ENCODE measurements at places on chromosomes 11 and 22.
A peak's percentile ranks its signal among the peaks of the same experiment; 100 is the strongest.

- peak; percentile 82 for DNase-seq
These were observed 37.8 kb upstream of the NAV2 start for GRCh38 chr11:19674836-19675235.

- DNase-seq = peak; percentile 10
These were observed 129.1 kb downstream of the DCDC1 start for GRCh38 chr11:31240340-31240904.

DNA sequence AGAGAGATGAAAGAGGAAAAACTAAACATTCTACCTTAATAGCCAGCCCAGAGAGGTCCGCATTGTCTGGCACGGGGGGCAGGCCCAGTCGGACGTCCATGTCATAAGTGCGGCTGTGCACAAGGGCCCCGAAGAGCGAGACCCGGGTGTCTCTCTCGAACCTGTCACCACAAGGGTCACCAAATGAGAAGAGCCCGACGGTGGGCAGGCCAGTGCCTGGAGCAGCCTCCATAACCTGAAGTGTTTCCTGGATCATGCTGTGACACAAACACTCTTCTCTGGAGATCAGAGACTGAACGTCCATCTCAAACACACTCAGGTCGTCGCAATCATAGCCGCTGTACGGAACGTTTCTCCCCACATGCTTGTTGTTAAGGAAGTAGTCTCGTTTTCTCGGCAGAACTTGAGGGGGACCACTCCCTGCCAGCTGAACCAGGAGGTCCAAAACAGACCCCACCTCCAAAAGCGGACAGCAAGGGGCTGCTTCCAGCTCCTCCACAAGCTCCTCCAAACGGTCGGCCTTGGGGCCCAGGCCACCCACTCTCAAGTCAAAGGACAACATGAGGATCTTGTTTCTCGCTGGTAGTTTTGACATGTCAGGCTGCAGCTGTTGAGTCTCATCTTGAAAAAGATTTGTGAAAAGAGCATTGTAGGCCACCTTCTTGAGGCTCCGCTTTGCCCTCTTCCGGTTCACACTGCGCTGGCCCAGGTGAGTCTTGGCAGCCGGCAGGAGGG lies 971 bp downstream of the TUBGCP6 start:
- DNase-seq = no peak

DNA sequence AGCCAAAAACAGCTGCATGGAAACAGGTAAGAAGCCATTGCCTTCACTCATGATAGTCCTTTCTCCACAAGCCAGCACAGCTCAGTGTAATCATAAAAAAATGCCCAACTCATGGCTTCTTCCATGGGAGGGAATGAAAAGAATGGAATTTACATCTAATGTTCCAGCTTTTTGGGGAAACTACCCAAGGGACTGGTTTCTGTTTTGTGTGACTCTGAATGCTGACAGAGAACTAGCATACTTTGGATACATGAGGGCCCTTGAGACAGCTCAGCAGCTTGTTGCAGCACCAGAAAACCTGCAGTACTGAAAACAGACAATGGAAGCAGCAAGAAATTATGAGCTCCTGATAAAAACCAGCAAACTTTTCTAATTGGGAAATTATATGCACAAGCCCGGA lies 24.2 kb upstream of the HORMAD2 start:
- DNase-seq = no peak

DNA sequence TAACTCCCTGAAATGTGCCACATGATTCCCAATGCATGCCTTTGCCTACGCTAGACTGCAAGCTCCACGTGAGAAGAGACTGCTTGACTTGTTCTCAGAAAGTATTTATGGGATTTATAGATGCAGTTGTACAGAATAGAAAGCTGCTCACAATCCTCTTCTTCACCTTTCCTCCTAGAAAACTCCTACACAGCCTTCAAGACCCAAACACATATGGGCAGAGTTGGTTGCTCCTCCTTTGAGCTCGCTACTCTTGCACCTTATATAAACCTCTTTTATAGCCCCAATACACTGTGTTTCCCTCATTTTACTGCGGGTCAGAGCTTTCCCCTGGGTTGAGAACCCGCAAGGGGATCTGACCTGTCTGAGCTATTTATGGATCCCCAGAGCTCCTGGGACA lies 16.4 kb downstream of the C1QTNF6 start:
- DNase-seq = no peak

DNA sequence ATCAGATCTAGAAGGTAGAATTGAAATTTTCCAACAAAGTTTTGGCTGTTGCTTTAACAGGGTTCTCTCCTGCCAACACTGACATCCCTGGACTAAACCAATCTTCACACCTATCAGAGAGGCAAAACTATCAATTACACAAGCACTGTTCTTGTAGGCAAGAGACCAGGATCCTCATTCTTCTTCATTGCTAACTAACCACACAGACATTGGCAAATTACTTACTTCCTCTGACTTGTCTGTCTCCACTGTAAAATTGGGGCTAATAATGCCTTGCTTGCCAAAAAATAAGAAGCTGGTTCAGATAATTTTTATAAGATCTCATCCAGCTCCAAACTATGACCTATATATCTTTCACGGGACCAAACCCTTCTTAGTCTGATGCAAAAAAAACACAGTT lies 93.8 kb upstream of the DDI1 start:
- peak; percentile 64 for DNase-seq

GRCh38 chr22:46070803-46071450 lies 79.4 kb upstream of the PPARA start:
- peak; percentile 35 for DNase-seq

DNA sequence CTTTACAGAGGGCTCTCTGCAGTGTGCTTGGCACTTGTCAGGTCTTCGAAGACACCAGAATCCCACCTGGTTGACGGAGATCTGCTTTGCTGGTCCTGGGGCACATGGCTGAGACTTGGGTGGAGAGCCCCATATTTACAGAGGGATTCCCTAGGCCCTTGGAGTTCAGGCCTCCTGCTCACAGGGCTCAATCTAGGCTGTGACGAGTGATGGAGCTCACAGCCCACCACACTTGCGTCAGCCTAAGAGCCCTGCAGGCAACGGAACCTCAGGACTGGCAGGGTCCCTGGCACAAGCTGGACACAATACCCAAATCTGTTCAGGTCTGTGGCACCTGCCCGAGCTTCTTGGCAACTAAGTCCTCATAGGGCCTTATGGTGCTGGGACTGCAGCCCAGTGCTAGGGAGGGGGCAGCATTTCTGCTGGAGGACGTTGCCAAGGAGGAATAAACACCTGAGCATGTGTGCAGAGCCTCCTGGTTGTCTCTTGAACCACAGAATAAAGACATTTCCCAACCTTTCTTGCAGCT lies 59.1 kb downstream of the KCNC1 start:
- DNase-seq = no peak

- peak; percentile 62 for DNase-seq
These were observed 10.7 kb downstream of the DSCAML1 start for GRCh38 chr11:117786135-117786870.

DNA sequence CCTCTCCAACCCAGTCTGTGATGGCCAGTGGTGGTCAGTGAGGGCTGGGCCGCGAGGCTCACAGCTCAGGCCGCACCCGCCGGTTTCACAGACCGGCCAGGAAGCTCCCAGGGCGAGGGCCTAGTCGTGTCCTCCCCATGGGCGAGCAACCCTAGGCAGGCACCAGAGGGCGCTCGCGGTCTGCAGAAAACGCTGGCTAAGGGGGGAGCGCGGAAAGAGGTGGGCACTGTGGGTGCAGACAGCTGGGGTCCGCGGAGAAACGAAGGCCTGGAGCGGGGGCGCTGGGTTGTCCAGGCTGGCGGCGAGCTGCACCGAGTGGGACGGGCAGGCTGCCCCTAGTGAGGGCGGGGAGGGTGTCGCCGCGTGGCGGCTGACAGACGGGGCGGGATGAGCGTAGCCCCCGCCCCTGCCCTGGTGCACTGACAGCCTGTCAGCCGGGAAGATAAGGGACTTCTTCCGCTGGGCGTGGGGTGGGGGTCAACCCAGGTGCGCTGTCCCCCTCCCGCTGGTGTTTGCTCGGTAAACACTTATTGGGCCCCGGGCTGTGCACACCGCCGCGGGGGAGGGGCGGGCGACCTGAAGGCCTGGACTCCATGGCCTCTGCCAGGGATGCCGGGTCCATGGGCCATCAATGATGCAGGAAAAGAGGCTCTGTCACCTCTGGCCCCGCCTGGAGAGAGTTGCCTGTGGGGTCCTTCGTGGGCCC lies 7.5 kb downstream of the GP1BB start:
- DNase-seq = peak; percentile 36

GRCh38 chr11:76648061-76648460 lies 22.5 kb downstream of the LRRC32 start:
- DNase-seq = no peak

- DNase-seq = no peak
These were observed 60.0 kb downstream of the OTOG start for GRCh38 chr11:17607083-17607429.

DNA sequence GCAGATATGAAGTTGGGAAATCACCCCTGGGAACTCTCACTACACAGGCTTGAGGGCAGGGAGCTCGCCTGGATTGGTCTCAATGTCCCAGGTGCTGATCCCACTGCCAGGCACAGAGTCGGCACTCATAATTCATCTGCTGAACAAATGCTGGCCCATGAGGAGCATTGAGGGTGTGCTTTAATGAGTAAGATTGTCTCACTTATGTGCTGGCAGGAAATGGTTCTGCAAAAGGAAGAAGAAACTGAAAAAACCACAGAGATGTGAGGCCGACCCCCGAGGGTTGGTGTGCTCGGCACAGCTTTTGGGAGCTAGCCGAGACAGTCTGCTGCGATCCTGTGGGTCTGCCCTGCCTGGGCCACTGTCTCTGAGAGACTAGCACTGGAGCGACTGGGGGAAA lies 9.4 kb downstream of the PLAAT2 start:
- DNase-seq = peak; percentile 47

DNA sequence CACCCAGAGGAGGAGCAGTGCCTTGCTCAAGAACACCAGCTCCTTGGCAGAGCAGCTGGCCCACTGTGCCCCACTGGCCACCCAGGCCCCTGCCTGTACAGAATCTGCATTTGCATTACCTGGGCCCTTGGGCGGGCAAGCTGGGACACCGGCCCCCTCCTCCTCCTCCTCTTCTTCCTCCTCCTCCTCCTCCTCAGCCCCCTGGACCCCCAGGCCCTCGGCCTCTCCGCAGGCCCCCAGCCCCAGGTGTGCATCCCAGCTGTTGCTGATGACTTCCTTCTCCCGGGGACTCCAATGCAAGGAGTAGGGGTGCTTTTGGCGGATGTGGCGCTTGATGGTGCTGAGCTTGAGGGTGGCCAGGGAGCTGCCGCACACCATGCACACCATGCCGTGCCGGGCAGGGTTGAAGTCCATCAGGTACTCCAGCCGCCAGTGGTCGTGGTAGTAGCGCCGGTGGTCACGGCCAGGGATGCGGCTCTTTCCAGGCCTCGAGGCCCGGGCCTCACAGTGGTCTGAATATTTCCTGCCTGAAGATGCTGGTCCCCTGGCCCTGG lies 2.8 kb downstream of the ZFTA start:
- no peak for DNase-seq
